ENCODE measurements at places on chromosomes 1 and 21.

- peak; percentile 66 for DNase-seq
These were observed 16.1 kb upstream of the LYST start for GRCh38 chr1:235882816-235883215.

GRCh38 chr1:174964261-174964971 lies 35.3 kb upstream of the CACYBP start:
- DNase-seq: peak; percentile 40

DNA sequence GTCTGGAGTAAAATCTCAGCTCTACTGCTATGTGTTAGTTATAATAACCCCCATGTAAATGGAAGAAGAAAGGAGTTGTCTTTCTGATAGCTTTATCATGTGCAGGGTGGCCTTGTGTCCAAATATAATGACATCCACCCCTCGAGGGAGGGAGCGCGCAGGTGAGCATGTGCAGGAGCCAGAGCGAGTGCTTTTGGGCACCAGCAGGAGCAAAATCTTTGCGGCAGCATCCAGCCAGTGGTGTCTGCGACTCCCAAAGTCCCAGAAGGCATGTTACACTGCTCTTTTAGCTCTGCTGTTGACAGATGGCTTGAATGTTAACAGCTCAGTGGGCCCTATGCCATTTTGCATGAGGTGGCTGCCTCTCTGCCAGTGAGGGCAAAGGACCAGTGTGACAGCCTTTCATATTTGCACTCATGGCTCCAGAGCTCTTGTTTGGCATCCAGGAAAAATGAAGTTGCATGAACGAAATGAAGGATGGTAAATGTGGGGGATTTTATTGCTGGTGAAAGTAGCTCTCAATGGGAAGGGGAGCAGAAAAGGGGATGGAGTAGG lies 146.7 kb downstream of the HMCN1 start:
- DNase-seq: no peak

- no peak for DNase-seq
These were observed 62.9 kb upstream of the ATP1A1 start for GRCh38 chr1:116310180-116310579.

- no peak for DNase-seq
These were observed 68.8 kb downstream of the GRIK3 start for GRCh38 chr1:36965275-36966159.

DNA sequence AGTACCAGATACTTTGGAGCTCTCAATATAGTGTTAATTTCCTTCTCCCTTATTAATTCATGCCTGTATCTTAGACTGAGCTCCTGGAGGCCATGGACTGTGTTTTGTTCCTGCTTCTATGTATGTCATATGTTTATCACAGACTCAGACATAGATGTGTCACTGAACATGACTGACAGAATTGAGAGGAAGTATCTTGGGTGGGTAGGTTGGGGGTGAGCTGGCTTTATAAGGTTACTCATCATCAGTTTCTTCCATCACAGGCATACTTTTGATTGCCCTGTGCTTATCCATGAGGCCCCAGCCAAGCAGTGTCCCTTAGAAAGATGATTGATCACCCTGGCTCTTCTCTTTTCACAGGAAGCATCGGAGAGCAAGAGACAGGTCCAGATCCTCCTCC lies 5.6 kb upstream of the SH3D21 start:
- DNase-seq: no peak
